ENCODE measurements at places on chromosomes 3 and 15.

- no peak for DNase-seq
Observed at GRCh38 chr3:193236599-193236998, 4.4 kb upstream of the PLAAT1 start.

DNA sequence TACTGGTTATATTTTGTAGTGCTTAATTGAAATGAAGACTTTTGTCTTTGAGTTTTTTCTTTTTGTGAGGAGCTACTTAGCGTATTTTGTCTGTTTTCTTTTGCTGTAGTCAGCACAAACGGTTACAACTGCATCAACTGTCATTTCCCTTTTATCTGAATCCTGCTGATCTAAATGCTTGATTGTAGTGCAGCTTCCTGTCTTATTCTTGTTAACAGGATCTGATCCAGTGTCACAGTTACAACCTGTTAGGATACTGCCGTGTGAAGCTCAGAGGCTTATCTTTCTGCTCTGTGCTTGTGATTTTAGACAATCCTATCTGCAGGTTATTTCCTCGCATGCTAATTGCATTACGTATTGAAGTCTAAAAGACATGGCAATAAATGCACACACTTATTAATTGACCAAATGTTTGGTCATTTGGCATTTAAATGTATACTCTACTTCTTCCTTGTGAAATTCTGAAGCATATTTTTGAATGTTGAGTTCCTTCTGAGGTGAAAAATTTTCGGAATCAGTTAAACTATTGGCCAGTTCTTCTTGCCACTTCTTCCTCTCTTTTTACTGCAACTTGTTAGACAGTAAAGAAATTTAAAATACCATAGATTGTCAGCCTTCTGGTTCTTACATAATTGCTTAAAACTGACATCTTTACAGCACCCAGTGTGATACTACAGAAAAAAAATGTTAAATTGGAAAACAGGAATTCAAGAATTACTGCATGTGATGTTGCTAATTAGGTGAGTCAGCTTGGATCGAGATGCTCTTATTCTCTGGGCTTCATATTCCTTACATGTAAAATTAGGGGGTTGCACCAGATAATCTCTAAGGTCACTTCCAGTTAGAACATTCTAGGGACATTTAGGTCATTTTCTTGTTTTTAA lies 168.2 kb downstream of the MBNL1 start:
- no peak for DNase-seq

GRCh38 chr3:169266351-169266750 lies 397.2 kb downstream of the MECOM start:
- no peak for DNase-seq

DNA sequence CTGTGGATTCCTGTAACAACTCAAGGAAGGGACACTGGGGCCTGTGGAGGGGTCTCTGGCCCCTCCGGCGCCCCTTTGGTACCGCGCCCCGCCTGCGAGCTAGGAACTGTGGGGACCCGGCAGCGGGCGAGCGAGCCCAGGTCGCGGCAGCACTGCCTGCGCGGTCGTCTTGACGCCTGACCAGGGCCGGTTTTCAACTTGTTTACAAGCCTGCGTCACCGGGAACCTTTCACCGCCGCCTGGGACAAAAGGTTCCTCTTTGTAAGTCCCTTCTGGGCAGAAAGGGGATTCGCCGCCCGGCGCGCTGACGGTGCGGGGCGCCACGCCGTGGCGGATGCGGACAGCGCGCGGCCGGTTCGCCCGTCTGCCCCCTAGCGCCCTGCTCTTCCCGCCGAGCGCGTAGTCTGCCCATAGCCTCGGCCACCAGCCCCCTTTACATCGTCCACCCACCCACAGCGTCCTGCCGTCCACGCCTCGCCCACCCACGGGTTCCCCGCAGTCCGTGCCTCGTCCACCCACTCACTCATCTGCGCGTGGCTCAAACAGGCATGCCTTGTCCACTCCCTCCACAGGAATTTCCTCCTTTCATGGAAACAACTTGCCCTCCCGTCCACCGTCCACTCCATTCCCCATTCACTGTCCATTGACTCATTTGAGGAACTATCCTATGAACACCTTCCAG lies 5.5 kb upstream of the CFAP100 start:
- DNase-seq = peak; percentile 80

DNA sequence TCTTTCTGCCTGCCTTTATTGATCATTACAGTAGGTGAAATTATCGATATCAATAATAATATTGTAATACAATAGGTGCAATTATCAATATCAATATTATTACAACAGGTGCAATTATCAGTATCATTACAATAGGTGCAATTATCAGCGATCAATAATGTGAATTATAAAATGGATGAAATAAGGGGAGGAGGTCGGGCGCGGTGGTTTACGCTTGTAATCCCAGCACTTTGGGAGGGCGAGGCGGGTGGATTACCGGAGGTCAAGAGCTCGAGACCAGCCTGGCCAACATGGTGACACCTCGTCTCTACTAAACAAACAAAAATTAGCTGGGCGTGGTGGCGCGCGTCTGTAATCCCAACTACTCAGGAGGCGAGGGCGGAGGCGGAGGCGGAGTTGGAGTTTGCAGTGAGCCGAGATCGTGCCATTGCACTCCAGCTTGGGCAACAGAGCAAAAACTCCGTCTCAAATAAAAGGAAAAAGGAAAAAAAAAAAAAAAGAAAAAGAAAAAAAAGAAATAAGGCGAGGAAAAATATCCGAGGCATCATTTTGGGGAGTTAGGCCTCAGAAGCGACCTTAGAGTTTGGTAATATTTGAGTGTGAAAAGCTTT lies 611 bp upstream of the BNIP2 start:
- DNase-seq = peak; percentile 52

GRCh38 chr15:37019479-37020433 lies 80.6 kb downstream of the MEIS2 start:
- DNase-seq = peak; percentile 46

DNA sequence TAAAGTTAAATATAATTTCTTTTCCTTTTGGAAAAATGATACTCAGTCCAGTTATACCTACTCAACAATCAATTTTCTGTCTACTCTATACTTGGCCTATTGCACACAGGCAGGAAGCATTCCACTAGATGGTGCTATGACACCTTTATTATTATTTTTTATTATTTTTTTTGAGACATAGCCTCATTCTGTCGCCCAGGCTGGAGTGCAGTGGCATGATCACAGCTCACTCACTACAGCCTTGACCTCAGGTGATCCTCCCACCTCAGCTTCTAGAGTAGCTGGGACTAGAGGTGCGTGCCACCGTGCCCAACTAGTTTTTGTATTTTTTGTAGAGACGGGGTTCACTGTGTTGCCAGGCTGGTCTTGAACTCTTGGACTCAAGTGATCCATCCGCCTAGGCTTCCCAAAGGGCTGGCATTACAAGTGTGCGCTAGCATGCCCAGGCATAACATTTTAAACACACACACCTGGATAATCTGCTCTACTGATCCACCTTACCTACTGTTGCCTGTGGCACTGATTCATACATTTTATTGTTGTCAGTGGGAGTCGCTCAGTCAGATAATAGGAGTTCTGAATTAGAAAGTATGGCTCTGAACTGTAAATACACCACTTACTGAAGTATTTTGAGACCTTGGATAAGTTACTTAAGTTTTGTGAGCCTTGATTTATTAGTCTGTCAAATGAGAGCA lies 56.2 kb downstream of the EIF3J start:
- DNase-seq = peak; percentile 17

GRCh38 chr3:25033407-25034029 lies 394.5 kb upstream of the RARB start:
- peak; percentile 47 for DNase-seq

- no peak for DNase-seq
Observed at GRCh38 chr3:24937780-24938179, 443.1 kb upstream of the THRB start.

GRCh38 chr3:11288786-11289637 lies 16.8 kb downstream of the ATG7 start:
- peak; percentile 89 for DNase-seq

DNA sequence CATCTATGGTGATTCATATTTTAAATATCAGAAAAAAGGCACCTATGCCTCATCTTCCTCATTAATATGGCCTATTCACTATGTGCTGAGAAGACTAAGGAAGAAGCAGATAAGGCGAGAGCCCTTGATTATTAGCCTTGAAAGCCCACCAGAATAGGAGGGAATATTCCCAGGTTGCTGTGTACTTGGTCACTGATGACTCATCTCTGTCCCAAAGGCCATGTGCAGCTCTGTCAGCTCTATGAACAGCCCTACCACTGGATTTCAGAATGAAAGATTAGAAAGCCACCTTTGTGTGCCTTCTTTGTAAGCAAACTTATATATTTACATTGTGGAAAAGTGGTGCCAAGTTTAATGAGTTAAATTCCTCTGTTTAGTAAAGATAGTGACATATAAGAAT lies 211.5 kb downstream of the NFKBIZ start:
- DNase-seq = peak; percentile 13

GRCh38 chr15:98421419-98422129 lies 226.8 kb upstream of the IGF1R start:
- peak; percentile 48 for DNase-seq

DNA sequence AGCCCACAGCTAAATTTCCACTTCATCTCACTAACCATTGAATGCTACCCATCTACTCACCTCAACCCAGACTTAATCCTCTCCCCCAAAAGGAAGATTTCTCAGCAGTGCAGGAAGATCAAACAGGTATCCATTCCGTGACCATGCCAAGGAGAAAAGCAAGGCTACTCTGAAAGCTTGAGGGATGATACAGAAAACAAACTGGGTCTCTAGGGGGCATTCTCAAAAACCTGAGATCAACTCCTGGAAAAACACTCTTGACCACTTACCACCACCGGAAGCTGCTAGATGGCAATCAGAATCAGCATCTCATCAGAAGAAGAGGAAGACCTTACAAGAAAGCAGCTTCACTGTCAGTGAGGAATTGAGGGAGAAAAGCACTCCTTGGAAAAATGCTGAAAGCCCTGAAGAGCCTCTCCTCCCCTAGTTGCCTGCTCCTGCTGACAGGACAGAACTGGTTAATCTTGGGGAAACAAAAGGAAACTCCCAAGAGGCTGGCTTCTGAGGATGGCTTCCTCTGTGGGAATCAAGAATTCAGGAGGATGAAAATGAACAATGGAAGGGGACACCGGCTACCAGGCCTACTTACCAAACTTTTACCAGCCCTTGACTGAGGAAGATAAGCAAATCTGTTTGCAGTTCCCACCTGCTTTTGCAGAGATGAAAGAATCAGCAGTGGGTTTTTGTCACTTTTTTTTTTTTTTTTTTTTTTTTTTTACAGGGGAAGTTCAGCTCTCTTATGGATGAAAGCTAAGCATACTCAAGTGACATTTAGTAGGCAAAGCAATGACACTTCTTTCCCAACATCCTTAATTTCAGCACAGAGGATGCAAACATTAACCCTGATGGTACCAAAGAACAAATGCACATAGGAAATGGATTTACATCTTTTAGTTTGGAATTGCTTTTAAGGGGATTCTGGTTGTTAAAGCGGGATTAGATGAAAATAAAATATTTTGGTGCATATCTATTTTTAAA lies at the start of gene ATP8B4:
Gene ATP8B4, minus strand, starts transcription at position 171 of the 978 bp plus-strand sequence. CDS start 12,267 bp downstream, outside the sequence.
- DNase-seq = no peak

DNA sequence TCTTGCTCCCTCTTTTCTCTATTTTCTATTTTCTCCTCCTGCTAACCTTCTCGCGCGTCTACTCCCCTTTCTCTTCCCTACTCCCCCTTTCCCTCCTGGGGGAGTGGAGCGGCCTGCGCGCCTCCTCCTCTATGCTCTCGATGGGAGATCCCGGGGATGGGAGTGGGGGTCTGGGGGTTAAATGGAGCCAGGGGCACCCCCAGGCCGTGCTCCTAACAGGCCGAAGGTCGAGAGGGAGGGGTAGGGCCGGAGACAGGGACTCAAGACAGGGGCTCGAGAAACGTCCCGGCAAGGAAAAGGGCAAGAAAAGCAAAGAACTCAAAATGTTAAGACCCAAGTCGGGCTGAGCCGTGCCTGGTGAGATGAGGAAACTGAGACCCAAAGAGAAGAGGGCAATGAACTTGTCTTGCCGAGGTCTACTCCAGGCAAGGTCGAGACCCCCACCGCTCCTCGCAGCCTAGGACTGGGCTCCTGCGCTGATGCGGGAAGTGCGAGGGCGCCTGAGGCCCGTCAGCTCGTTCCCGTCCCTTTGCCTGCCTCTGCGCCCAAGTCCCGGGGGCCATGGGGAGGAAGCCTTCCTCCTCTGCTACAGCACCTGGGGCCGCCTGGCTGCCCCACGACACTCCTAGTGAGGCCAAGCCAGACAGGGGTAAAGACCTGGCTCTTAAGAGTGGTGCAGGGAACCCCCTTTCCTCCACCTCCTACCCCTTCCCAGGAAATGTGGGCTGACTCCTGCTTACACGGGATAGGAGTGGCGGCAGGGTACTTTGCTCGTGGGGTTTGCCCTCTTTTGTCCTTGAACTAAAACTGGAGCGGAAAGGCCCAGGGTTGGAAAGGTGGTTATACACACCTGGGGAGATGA lies 770 bp upstream of the MEGF11 start:
- no peak for DNase-seq

Data from fibroblast of skin of back (primary cell).